ENCODE measurements at places on chromosomes 3 and 15. TPM values are rescaled to one million over a fixed set of nuclear protein-coding genes. Genes with fewer than 3 reads are reported as not detected.

Gene MKRN3
- total RNA-seq = 0.55 TPM

DNA sequence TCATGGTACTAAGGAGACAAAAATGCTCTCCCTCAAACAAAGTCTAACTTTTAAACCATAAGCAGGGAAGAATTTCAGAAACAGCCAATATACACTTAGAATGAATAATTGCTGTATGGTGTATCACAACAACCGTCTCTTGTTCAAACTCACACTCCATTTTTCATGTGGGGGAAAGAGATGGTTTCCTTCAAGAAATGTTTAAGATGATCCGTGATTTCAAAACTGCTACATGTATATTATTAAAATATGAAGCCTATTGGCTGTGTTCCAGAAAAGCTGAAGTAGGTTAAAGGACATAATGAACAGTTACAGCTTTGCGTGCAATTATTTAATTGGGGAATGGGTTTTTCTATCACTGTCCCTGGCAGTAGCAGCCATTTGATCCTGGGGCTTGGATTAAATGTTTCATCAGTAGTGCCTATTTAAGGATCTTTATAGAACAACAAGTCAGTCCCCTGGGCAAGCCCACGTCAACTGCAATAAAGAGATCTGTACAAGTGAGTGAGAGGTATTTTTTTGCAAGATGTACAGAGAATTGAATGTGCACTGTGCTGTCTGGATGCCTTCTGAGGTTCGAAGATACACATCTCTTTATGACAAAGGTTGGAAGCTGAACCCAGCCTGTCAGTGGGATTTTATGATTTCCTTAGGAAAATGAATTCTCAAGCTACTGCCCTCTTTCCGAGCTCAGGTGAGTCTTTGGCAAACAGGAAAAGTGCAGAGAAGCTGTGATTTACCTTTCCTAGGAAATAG, 337.2 kb upstream of the RARB start:
- no peak for DNase-seq

DNA sequence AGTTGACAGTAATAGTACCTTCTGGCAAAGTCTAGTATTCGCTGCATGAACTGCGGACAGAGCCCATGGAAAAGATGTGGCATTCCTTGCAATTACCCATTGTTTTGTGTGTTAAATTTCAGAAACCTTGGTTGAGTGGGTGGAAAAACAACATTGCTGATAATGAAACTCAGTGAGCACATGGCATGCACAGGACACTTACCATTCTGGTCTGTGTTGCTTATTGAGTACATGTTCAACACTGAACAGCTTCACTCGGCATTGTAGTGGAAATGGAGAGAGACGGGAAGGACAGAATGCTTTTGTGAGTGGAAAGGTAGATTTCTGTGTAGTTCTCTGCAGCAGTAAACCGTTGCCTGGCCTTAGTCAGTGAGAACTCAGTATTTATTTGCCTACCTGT, 165.3 kb downstream of the FNDC3B start:
- DNase-seq = no peak

DNA sequence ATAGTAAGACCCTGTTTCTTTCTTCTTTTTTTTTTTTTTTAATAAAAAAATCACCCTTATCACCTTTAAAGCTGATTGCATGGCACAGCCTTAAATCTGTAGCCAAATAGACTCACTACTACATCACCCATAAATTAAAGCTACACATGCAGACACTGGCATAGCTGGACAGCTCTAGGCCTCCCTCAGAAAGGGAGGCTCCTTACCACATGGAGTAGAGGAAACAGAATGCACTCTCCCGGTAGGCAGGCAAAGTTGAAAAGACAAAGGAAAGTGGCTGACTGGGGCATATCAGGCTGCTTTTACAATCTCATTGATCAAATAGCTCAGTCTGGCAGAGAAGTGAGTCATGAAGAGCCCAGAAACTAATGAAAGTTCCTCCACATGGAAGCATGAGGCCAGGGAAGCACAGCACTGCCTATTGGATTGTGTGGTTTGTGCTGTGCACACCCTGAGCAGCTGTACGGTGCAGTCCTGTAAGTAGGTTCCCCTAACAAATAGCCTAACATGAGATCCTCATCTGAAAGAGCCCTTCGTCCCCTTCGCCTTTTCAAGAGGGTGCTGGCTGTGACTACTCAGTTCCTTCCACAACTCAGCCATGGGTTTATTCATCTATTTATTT, 32.7 kb upstream of the FAM98B start:
- no peak for DNase-seq

GRCh38 chr15:29675791-29676301, 146.4 kb downstream of the TJP1 start:
- DNase-seq = no peak

DNA sequence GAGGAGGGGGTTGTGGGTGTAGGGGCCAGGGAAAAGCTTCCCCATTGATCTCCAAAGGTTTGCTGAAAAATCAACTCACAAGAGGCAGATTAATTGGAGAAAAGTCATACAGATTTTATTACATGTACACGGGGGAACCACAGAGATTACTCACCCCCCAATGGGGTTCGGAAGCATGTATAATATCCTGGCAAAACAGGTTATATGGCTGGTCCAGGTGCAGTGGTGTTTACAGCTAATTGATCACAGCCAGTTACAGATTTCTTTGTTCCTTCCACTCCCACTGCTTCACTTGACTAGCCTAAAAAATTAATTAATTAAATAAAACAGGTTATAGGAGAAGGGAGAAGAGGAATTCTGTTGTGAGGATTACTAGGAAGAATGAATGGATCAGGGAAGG, 22.4 kb downstream of the PRKCI start:
- DNase-seq = no peak

Measured in sigmoid colon (tissue), 7 donors.